ENCODE measurements at places on chromosomes 7 and 10.

GRCh38 chr7:114150689-114151088 lies 231.9 kb upstream of the PPP1R3A start:
- no peak for ATAC-seq

DNA sequence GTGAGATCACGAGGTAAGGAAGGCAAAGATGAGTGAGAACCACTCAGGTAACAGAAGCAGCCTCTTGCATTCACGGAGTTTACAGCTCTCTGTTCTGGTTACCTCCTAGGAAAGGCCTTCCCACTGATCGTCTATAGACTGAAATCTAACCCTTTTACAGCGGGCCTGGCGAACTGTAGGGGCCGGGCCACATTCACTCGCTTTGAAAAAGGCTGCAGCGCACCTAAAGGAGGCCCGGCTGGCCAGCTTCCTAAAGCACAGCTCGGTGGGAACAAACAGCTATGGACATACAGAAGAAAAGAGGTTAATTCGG lies 565 bp downstream of the ATP5MK start:
- ATAC-seq, result no peak

- ATAC-seq, result no peak
Measured at GRCh38 chr10:42776681-42777080, 5.9 kb upstream of the BMS1 start.

DNA sequence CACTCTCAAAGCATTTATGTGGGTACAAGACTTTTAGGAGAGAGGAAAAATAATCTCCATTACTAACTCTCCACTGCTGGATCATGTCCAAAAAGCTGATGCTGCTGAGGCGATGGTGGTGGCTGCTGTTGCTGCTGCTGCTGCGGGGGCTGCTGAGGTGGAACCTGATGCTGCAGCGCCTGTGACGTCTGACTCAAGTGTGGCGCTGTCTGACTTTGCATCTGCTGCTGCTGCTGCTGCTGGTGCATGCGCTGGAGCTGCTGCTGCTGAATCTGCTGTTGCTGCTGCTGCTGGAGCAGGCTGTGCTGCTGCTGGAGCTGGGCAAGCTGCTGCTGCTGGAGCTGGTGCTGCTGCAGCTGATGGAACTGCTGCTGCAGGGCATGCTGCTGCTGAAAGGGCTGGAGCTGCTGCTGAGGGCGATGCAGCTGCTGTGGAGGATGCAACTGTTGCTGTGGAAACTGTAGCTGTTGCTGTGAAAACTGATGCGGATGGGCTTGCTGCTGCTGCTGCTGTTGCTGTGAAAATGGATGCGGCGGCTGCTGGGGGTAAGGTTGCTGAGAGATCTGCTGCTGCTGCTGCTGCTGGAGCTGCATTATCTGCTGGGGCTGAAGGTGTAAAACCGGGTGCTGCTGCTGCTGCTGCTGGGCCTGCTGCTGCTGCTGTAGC lies 34.5 kb downstream of the PAXIP1 start:
- no peak for ATAC-seq

- ATAC-seq, result no peak
Measured at GRCh38 chr10:131018886-131019500, 292.5 kb downstream of the TCERG1L start.

- no peak for ATAC-seq
Measured at GRCh38 chr10:48611133-48611532, 6.3 kb upstream of the ARHGAP22 start.

All from activated CD4-positive, CD25-positive, alpha-beta regulatory T cell treated with anti-CD3 and anti-CD28 coated beads, Interleukin-2, amount 50 U/mL, for 24 hours (primary cell).